Left cardiac atrium (tissue), 4 donors: ENCODE measurements at places on chromosomes 5 and 9.

- DNase-seq: no peak
Observed at GRCh38 chr5:53276825-53277224, 167.3 kb upstream of the MOCS2 start.

- no peak for DNase-seq
Observed at GRCh38 chr5:41918105-41918504, 7.0 kb upstream of the FBXO4 start.

DNA sequence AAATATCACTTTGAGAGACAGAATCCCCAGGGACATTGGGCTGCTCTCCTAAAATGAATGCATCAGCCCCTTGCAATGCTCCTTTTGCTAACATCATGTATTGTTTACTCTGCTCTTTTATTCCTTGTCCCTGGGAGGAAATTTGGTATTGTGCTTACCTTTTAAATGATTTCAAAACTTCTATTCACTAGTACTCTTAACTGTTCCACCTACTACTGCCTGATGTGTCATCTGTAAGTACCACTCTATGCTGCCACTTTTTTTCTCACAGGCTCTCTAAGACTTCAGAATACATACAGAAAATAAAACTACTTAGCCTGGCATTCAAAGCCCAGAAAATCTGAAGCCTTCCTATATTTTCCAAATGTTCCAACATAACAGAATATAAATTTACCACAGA, 667.2 kb downstream of the BRINP1 start:
- DNase-seq: no peak

GRCh38 chr5:122144236-122144635, 14.9 kb downstream of the ZNF474 start:
- no peak for DNase-seq

DNA sequence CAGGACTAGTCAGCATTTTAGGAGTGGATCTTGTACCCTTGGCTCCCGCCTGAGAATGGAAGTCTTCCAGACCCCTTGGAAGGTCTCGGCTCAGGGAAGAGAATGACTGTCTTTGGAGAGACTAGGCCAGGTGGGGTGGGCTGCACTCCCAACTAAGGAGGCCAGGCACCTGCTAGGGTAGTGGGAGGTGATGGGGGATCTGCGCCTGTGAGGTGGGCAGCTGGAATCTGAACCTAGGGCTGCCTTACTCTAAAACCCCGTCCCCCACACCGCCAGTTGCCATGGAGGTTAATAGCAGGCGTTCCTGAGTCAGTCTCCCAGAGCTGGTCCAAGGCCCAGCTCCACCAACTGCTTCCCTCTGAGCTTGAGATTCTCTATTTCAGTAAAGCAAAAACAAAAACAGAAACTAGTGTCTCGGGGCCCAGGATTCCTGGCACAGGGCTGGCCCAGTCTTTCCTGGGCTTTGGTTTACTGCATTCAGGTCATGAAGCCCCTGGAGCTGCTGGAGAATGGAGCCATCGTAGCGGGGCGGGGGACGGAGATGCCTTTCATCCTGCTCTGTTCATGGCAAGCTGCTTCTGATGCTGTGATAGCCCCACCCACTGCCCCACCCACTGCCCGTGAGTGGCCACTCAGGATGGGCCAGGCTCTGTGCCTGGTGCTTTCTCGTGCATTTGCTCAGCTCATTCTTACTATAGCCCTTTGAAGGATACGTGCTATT, 57.5 kb downstream of the DAB2IP start:
- DNase-seq: peak; percentile 58
